Renal cortical epithelial cell (primary cell): ENCODE measurements at places on chromosomes 2 and 18.

DNA sequence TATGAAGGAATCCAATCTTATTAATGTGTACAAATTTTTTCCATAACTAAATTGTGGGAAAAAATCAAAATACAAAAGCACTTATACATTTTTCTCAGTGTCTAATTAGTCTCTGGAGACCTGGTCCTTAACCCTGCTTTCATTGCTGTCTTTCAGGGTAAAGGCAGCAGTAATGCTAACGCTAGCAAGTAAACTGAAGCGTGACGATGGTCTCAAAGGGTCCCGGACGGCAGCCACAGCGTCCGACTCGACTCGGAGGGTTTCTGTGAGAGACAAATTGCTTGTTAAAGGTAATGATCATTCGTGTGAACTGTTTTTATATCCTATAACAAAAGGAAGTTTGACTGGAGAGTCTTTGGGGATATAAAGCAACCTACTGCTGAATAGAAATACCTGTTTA lies 6.1 kb downstream of the UBE2F start:
- DNase-seq, result no peak

DNA sequence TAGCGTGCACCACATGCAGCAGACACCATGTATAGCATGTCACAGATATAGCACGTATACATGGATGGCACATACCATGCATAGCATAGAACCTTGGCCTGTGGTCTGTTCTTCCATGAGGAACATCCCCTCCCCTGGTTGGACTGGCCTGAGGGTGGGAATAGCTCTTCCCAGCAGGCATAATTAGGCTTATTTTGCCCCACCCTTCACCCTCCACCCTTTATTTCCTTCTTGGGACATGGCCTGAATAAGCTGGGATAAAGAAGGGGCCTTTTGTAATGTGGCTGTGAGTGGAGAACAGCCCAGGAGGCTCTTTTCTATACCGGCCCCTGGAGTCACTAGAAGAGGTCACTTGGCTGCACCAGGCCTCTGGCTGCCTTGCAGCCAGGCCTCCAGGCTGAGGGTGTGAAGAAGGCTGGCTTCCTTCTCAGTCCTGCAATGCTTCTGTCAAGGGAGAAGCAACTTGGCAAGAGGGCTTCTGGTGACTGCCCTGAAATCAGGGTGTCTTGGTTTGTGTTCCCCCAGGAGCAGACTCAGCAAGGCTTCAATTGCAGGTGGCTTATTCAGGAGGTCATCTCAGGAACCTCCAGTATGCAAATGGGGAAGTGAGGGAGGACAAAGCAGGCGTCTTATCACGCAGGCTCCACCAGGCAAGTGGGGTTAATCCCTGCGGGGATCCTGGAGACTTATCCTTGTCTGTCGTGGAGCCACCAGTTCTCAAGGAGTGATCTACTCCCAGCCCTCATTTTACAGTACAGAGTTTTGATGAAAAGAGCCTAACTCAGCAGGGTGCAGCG lies 68.2 kb downstream of the HS6ST1 start:
- no peak for DNase-seq

DNA sequence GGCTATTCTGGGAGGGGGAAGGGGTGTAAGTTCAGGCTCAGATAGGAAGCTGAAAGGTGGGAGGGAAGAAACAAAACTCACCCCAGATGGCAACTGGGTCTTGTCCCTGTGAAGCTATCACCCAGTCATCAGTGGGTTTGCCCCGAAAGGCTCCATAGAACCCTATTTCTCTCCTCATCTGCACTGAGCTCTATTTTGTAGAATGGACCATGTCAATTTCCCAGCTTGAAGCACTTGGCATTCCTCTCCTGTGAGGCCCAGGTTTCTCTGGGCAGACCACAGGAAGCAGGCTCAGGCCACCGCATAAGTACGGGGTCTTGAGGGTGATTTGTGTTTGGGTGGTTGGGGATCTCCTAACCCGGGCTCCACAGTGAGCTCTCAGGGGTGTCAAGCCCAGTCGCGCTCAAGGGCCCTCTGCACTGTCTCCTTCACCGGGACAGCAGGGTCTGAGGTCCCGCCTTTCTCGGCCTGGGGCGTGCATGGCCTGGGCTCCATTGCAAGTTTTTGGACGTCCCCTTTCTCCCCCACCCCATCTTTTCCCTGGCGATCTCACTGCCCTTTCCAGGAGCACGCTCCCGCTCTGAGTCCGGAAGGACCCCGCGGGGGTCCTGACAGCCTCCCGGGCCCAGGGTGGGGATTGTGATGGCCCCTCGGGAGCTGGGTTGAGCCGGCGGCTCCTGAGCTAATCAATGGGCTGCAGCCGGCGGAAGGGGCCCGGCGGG lies 27.3 kb upstream of the NOTO start:
- no peak for DNase-seq

- DNase-seq, result no peak
Observed at GRCh38 chr18:13984080-13984479, 68.7 kb upstream of the MC2R start.

DNA sequence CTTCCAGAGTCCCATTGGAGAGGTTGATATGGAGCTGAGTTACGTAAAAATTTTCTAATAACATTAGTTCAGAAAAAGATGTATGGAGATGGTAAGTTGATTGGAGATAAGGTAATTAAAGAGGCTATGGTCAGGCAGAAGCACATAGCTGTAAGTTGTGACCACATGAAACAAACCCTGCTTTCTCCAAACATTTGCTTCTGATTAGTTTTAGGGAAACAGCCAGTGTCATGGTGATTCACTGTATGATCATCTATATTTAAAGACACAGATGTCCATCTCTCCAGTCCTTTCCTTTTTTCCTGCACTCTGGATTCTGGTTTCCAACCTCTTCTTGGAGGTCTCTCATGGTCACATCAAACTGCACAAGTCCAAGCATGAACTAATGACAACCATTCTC lies 1550.8 kb upstream of the PIK3C3 start:
- DNase-seq, result no peak

DNA sequence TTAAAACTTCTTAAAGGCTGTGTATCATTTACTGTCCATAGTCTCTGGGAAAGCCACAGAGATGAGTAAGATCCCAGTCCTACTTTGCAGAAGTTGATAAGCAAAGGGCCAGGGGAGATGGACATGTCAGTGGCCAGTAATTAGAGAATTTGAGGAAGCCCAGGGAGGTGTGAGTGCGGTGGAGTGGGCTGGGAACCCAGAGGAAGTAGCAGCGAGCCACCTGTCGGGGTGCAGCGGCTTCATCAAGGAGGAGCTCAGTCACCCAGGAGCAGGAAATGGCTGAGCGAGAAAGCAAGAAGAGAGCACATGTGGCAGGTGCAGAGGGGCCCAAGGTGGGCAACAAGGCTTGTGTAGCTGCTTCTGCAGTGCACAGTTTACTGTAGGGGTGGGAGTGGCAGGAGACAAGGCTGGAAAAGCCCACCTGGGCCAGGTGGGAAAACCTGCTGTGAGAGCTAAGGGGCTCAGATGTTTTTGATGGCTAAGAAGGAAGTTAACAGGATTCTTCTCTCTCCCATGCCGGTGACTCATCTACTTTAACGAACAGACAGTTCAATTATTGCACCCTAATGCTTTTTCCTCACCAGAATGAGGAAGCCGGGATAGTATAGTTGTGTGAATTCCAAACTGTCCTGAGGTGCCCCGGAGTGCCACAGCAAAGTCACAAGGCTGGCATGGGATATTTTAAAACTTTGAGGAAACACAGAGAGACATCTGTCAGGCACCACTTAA lies 34.8 kb upstream of the MGAT5 start:
- DNase-seq, result peak; percentile 50

DNA sequence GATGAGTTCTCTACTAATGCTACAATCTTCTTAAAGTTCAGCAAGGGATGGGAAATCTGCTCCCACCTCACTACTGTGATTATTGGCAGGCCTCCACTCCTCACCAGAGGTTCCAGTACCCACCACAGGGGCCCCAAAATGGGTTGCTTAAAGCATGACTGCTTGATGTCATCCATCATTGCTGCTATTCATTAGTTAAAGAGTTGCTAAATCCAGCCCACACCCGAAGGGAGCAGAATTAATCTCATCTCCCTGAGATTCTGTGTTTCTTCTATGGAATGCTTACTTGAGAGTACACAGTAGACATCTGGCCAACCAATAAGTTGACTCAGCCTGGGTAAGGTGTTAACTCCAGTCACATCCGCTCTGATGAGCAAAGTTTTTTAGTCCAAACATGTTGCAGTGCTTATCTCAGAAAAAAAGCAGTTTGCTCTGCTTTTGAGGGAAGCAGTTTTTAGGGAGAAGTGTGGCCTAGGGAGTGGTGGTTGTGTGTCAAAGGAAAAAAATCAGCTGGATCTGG lies 690.2 kb upstream of the POU3F3 start:
- DNase-seq, result peak; percentile 22

DNA sequence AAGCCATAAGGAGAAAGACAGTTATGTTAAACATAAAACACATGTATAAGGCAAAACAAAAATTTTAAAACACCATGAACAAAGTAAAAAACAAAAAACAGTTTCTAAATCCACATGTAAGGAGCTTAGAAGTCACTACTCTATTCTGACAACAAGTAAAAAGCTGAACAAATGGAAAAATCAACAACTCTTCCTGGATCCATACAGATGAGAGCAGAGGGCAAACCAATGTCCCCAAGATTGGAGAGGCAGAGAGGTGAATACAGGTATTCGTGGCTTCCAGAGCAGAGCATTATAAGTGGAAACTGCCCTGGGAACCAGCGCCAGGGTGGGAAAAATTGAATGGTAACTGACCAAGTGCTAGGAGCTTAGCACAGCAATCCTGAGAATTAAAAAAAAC lies 93.5 kb downstream of the SPIRE1 start:
- no peak for DNase-seq

DNA sequence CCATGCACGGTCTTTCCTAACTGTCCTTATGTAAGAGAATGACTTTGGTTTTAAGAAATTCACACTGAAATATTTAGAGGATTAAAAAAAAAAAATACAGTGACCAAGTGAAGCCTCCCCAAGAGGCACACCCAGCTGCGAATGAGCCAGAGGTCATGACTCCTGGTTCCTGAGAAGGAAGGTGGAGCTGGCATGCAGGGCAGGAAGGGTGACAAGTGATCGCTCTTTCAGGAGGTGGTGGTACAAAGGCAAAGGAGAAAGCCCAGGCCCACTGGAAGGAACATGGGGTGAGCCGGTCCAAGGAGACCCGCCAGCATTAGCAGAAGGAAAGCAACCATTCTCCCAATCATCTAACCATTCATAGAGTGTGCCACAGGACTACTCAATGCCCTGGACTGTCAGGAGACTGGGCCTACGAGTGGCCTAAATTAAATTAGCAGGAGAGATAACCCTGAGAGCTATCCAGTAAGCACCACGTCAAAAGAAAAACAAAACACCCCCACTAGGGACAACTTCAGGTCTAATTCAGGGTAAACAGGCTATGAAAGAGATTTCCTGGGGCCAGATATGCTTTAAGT lies 7.8 kb downstream of the INO80C start:
- DNase-seq, result no peak

- no peak for DNase-seq
Observed at GRCh38 chr18:31403409-31403808, 26.8 kb downstream of the DSG4 start.
